ENCODE measurements at places on chromosomes 6 and 20. TPM values are rescaled to one million over a fixed set of nuclear protein-coding genes. Genes with fewer than 3 reads are reported as not detected.

- DNase-seq, result no peak
Measured at GRCh38 chr6:12022953-12023388, 10.9 kb downstream of the HIVEP1 start.

- DNase-seq, result no peak
Measured at GRCh38 chr20:23159256-23159946, 73.3 kb upstream of the CD93 start.

DNA sequence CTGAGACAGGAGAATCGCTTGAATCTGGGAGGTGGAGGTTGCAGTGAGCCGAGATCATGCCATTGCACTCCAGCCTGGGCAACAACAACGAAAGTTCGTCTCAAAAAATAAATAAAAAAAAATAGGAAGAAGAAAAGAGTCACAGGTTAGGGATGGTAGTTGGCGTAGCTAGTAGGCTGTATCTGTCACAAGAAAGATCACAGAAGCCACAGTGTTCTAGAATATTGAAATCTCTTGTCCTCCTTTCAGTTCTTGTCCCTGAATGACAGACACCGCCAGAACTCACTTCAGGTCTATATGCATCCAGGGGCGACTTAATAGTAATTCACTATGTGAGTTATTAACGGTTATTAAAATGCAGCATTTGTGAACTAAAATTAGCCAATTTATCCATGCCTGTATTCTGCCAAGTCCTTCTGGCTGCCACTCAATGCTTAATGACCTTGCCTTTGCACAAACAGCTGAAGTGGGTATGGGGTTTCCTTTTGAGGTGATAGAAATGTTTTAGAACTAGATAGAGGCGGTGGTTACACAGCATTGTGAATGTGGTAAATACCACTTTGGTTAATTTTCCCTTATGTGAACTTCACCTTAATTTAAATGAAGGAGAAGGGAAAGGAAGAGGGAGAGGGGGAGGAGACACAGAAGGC is 41.3 kb upstream of the ZMYND8 start:
- no peak for DNase-seq

- no peak for DNase-seq
Measured at GRCh38 chr20:61373055-61373399, 121.0 kb downstream of the CDH4 start.

DNA sequence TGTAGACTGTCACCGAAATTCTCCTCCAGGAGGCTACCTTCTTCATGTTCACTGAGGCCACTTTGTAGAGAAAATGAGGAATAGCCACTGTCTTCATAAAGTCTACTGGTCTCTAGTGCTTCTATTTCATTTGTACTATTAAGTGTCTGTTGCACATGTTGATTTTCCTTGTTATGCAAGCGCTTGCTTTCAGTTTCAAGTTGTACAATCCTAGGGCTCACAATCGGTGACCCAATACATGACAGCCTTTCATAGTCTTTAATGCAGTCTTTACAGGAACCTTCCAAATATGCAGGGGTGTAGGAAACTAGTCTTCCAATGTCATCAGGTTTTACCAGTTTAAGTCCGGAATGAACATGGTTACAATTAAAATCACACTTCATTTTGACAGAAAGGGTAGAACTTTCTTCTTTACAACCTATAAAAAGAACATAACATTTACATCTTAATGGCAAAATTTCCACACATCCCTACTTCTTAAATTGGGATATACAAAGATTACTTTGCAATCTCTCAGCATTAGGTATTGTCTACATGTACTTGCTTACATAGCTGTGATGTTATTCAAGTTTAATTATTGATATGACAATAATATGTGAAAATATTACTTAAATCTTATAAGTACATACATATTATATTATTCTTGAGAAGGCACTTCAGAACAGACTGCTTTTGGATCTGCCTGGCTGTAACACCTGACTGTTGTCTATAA is 7.5 kb downstream of the FBXO5 start:
- DNase-seq, result no peak

GRCh38 chr6:154550779-154551178 is 40.3 kb upstream of the CNKSR3 start:
- DNase-seq, result no peak

GRCh38 chr6:25192590-25193459 is 86.3 kb upstream of the CARMIL1 start:
- DNase-seq, result no peak

DNA sequence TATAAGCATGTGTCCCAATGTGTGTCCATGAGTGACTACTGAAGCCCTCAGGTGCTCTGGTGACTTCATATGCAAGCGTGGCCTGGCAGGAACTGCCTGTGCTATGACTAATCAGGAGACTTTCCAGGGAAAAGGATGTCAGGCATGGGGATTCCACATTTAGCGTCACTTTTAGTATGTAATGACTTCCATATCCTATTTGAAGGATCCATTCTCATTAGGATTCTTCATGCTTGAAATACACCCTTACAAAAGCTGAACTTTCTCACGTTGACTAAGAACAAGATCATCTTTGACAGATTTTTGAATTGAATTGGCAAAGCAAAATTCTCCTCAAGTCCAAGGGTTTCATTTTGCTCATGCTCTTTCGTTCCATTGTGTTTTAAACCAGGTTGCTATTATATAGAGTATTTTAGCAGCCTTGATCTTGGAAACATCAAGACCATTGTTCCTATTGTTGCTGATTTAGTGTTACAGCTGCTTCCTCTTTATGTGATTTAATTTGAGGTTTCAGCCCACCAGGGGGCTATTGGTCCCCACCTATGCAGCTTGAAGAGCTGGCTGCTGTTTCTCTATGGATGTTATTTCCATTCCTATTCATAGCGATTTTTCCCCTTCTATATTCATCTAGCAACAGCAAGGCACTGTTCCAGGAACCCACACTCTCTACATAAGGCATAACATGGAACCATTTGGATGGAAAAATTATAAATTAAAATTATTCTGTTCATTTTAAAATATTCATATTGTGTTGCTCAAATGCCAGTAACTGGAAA is 418.6 kb downstream of the CDKAL1 start:
- no peak for DNase-seq

- DNase-seq, result no peak
Measured at GRCh38 chr6:31349301-31349700, 7.7 kb downstream of the HLA-B start.

- DNase-seq, result no peak
Measured at GRCh38 chr20:7375905-7376304, 564.4 kb downstream of the HAO1 start.

DNA sequence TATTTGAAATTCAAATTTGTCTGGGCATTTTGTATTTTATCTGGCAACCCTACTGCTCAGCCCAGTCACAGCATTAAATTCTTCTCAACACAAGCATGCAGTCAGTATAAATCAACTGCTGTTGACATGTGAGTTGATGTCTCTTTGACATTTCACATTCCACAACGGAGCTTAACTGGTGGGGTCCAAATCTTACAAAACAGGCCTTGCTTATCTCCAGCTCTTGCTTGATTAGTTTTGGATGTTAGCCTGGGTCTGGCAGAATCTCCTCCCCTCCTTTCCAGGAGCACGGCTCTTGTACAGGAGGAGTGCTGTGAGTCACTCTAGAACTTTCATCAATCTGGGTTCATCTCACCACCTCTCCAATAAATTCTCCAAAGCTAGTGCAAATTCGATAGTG is 80.8 kb upstream of the PHACTR1 start:
- DNase-seq, result no peak

DNA sequence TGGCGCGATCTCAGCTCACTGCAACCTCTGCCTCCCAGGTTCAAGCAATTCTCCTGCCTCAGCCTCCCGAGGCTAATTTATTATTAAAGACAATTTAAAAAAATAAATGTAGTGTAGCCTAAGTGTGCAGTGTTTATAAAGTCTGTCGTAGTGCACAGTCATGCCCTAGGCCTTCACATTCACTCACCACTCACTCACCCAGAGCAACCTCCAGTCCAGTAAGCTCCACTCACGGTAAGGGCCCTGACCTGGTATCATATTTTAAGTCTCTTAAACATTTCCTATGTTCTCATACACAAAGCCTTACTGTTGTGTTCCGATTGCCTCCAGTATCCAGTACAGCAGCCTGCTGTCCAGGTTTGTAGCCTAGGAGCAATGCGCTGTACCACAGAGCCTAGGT is 168.2 kb upstream of the FOXQ1 start:
- no peak for DNase-seq

- no peak for DNase-seq
Measured at GRCh38 chr6:44108471-44108870, 18.8 kb downstream of the MRPL14 start.

GRCh38 chr6:154127657-154128056 is 88.6 kb downstream of the OPRM1 start:
- no peak for DNase-seq

DNA sequence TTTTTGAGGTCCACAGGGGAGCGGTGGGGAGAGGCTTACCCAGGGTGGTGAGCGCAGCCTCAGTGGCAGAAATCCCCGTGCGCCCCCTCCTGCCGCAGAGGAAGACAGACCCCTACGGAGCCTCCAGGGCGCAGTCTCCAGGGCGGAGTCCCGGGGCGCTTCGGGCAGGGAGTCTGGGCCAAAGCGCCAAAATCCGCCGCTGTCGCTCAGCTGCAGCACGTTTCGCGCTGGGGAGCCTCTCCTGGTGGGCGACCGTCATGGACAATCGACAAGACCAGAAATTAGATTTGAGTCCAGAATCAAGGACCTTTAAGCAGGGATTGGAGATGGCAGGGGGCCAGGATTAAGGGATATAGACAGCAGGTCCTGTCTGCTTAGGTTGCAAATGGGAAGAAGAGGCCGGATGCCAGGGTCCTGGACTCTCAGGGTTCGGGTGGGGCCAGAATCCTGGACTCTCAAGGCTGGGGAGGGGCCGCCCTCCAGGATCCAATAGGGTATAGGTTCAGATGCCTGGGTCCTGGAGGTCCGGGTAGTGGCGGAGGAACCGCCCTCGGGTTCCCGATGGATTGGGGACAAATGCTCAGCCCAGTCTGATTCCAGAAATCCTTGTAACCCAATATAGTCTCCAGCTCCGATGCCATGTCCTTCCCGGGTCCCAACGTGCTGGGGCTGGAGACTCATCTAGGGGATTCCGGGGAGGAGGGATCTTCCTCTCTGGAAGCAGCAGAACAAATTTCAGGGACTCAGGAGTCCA is 7.9 kb upstream of the HLA-E start:
- no peak for DNase-seq

GRCh38 chr20:25985597-25985996 is 288.9 kb upstream of the ZNF337 start:
- DNase-seq, result no peak

GRCh38 chr6:138944412-138944811 is 43.6 kb downstream of the REPS1 start:
- DNase-seq, result peak; percentile 39

DNA sequence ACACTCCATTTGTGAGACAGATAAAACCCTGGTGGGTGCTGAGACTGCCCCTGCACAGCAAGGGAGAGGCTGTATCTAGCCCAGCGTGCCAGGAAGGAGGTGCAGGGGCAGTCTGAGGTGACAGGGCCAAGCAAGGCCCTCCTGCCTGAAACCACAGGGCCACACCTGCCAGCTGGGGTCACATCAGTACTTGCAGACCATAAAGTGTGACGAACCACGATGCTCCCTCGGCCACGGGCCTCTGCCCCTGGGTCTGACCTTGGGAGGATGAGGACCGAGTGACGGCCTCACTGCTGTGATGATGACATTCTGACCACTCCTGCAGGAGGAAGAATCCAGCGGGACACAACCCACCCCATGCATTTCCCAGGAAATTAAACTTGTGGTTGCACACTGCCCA is 75.1 kb downstream of the NINL start:
- DNase-seq, result no peak

DNA sequence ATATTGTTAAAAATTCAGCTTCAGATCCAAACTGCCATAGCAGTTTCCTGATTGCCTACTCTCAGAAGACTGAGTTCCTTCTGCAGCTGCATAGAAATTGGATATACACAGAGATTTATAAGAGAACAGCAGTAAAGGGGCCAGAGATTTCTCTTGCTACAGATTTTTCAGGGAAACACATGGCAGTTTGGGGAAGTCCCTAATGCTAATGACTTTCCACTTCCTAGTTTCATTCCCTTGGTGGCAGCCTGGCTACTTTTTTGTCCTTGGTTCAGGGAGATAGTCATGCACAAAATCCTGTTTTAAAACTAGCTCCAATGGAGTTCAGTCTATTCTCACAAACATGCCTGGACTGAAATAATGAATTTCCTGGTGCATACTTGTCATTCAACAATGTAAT is 125.3 kb upstream of the PLCB4 start:
- no peak for DNase-seq

GRCh38 chr6:115865914-115866313 is 194.8 kb downstream of the FRK start:
- no peak for DNase-seq

DNA sequence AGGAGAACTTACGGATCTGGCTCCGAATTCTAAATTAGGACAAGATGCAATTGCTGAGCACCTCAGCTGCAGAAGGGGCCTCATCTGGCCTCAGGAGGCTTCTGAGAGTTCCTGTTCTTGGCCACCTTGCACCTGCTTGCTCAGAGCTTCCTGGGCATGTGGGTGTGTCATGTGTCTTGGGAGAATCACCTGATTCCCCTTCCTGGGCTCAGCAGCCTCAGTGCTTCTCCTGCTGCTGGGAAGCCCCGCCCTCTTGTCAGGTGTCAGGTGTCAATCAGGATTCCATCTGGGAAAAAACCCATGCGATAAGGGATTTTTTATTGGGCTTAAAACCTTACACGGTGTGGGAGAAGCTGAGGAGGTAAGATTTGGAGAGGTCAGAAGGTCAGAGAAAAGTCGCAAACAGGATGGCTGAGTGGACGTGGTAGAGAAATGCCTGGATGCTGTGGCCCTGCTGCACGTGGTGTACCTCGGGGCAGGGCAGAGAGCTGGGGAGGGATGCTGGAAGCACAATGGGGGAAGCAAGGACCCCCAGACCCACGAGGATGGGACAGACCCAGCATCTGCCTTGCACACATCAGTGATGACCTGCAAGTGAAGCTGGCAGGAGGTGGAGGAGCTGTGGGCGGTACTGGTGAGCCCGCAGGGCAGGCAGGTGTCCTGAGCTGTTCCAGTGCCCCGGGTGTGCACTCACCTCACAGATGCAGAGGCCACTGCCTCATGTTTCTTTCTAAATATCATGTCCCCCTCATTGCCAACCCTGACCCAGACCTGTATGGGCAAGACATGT is 170.8 kb downstream of the CDH4 start:
- DNase-seq, result no peak

The SYTL3 gene
- 267 TPM for total RNA-seq

The KCNB1 gene
- total RNA-seq, result not detected

The CCN6 gene
- total RNA-seq, result 0.74 TPM

The MCHR2 gene
- not detected for total RNA-seq

The TTI1 gene
- 25.8 TPM for total RNA-seq

The UBE2C gene
- total RNA-seq, result 197 TPM

The HMGCLL1 gene
- total RNA-seq, result not detected

The TRAPPC3L gene
- total RNA-seq, result not detected

The NKX2-4 gene
- not detected for total RNA-seq

The FAM209B gene
- 1.3 TPM for total RNA-seq
